Erythroblast (primary cell): ENCODE measurements at places on chromosomes 7 and 10.

- DNase-seq: peak; percentile 57
These were observed 53.6 kb downstream of the DAGLB start for GRCh38 chr7:6394114-6394513.

DNA sequence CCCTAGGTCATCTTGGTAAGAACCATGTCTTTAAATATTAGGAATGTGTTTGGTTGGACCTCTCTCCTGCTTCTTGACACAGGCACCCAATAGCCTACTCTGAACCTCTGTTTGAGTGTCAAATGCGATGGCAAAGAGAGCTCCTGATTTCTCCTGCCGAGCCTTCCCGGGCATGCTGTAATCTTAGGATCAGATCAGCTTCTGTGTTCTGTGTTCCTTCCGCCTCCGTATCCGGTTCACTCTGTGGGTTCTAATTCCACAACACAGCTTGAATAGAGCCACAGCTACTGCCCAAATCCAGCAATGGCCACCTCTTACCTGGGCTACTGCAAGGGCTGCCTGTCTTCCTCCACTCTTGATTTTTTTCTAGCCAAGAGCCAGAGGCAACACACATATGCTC is 165.2 kb upstream of the TNS3 start:
- no peak for DNase-seq

- no peak for DNase-seq
These were observed 13.4 kb downstream of the SKIDA1 start for GRCh38 chr10:21511946-21512572.

DNA sequence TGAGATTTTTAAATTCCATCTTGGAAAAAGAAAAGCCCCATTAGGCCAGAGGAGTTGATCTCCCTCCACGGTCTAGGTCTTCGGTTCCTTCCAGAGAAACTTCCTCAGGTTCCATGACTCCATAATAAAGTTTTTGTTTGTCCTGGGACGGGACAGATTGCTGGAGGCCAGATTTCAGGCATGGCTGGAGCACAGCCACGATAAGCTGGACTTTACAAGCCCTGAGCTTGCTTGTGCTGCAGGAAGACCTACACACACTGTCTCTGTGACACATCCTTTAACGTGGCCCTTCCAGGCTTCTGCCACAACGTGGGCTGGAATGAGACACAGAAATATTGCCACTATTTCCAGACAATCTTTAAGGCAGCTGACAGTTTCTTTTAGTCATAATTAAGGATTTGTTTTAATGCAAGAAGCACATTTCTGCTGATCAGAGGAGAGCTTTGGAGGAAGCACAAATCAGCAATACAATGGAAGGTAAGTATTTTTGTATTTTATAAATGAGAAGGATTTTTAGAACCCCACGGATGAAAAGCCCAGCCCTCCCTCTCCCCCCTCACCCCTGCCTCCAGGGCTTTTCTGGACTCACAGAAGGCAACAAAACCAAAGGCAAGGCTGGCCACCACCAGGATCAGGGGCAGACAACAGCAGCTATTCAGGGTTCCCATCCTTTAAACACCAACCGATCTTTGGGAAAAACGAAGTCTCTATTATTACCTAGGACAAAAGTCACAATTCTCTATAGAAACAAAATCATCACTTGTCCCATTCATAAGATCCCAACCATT is 6.5 kb downstream of the CTBP2 start:
- no peak for DNase-seq

DNA sequence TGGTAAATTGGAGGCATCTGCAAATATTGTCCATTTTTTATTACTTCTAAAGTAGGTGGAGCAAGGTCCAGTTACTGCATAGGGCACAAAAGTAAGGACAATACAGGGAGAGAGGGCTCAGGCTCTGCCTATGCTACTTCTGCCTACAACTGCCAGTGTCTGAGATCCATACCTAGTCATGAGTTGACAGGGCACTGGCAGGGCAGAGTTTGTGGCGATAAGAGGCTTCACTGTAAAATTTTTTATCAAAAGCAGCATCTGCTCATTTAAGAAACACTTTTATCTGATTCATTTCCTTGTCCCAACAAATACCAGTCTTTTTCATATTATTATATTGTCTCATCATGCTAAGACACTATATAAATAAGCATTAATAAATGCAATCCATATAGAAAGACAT is 178.0 kb downstream of the LRRN3 start:
- DNase-seq: peak; percentile 7

DNA sequence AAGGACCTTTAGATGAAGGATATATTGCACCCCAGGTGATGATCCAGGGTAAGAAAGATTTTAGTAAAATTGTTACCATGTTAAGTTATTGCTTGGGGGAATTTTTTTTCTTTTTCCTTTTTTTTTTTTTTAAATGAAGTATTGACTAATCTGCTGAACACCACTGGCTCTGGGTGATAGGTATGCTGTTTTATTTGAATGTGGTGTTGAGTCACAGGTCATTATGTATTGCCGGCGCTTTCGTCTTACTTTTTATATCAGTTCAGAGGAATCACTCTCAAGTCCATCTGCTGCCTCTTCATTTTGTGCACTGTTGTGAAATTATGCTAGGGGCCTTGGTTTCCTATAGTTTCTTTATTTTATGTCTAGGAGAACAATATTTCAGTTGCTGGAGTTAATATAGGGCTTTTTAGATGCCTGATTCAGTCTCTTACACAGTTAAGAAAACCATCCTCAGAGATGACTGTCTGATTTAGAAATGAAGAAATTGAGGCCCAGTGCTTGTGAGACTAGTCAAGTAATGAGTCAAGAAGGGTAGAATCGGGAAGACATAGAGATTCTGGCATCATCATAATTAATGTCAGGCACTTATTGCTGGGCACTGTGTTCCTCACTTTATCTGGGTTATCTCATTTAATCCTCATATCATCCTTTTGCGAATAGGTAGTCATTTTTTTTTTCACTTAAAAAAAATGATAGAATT is 38.7 kb downstream of the NRF1 start:
- no peak for DNase-seq

DNA sequence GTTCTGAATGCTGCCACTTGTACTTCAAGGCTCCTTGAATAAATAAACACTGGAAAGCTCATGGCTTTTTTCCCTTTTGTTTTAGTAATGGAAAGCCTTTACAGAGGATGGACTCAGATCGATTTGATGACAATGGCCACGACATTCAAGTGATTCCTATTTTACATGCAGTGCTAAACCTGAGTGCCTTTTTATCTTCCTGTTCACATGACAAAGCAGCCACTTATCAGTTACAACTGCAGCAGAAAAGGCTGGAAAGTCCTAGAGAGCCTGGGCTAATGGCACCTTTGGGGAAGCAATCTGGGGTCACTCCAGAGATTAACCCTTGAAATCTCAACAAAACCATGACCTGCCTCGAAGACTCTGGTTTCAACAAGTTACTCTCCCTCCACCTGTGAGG is 249.0 kb upstream of the AUTS2 start:
- DNase-seq: no peak

DNA sequence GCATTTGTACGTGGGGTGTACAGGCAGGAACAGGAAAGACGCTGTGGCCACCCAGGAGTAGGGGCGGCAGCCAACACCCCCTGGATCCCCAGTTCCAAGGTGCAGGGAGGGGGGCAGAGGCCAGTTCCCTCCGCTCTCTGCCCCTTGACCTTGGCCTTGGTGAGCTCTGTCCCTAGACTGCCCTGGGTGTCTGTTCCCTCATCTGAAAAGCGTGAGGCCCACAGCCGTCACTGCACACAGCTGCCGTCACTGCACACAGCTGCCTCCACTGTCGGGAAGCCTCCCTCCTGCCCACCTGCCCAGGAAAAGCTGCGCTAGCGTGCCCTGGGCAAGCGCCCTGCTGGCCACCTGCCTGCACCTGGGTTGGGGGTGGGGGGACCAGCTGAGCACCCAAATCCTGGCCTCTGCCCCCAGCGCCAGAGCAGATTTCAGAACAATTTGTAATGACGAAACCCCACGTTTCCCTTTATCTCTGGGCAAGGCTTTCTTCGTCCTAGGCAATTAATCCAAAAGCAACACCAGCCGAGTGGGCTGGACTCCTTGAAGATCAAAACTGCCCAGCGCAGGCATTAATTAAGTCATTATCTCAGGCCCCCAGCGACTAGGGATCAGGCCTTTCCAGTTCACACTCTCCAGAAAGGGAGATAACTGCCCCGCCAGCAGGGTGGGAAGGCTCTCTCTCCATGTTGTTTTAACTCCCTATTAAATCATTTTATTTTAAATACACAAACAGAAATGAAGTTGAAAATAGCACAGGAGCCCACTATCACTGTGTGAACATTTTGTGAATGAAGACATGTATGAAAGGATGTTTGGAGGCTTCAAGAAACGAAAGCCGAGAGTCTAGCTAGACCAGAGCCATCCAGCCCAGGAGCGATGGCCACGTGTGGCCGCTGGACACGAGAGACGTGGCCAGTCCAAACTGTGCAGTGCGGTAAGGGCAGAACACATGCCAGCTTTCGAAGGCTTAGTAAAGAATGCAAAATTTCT is 4.0 kb upstream of the PDGFA start:
- peak; percentile 49 for DNase-seq

DNA sequence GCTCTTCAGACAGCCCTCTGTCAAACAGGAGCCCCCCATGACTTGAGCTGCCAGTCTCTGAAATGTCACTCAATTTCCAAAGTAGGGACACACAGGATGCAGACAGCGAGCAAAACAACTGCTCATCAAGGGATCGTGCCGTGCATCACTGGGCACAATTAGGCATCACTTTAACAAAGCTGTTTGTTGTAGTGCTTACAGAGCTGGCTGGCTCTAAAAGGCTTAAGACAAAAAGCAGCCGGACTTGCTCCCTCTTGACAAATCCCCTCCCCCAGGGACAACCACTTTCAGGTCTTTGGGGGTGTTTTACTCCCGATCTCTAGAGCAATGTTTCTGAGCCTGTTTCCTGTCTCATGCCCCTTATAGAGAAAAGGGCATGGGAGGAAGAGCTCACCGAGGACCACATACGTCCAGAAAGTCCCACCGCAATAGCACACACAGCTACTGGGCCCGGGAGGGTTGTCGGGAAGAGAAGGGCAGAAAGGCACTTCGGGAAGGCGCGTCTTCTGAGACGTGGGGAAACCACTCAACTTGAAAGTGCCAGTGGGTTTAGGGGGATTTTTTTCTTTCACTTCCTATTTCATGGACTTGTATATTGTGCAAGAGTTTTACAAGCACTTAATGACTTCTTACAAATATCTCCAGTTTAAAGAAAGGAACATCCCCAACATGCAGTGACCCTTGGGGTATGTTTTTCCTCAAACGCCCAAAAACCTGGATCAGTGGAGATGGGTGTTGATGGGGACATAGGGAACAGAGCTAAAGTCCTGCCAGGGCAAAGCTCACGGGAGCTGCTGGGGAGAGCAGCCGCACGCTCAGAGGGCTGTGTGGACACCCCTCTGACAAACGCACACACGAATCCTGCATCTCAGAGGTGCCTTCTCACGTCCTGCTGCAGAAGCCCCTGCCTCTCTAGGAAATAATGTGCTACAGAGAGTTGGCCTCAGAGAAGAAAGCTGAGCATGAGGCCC is 27.1 kb downstream of the LRRC20 start:
- no peak for DNase-seq

DNA sequence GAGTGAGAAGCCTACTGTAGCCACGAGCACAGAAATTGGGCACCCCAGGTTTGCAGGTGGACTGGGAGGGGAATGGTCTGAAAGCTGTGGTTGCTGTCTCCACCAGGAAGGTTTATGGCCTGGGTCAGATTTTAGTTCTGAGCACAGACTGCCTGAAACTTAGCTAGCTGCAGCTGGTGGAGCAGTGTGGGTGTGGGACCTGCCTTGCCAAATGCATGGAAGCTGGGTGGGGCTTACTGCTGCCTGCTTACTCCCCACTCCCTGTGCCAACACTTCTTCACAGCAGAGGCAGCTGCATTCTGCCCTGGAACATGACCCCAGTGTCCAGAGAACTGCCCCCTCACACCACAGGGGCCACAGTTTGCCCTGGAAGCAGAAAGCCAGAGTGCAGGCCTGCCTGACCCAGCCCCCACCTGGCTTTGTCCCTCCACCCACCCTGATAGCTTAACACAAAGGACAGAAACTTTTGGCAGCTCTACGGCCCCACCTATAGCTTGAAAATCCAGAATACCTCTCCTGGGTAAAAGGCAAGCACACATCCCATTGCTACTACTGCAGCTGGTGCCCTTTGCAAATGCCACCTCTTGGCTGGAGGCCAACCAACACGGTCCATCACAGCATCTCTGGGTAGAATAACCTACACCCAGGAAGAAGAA is 281.6 kb downstream of the AGMO start:
- DNase-seq: no peak

- no peak for DNase-seq
These were observed 4.3 kb downstream of the ADCY1 start for GRCh38 chr7:45578467-45578866.

DNA sequence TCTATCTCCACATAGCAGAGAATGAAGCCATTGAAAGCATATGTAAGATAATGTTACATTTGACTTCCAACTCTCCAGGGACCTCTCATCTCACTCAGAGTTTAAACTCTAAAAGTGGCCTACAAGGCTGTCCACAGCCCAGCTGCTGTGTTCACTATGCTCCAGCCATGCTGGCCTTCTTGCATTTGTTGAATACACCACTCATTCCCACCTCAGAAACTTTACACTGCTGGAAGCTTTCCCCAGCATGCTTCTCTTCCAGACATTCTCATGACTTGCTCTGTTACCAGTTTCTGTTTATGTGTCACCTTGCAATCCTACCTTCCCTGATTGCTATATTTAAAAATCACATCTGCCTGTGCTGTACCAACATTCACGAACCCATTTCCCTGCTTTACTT is 167.2 kb downstream of the WNT2 start:
- DNase-seq: no peak

DNA sequence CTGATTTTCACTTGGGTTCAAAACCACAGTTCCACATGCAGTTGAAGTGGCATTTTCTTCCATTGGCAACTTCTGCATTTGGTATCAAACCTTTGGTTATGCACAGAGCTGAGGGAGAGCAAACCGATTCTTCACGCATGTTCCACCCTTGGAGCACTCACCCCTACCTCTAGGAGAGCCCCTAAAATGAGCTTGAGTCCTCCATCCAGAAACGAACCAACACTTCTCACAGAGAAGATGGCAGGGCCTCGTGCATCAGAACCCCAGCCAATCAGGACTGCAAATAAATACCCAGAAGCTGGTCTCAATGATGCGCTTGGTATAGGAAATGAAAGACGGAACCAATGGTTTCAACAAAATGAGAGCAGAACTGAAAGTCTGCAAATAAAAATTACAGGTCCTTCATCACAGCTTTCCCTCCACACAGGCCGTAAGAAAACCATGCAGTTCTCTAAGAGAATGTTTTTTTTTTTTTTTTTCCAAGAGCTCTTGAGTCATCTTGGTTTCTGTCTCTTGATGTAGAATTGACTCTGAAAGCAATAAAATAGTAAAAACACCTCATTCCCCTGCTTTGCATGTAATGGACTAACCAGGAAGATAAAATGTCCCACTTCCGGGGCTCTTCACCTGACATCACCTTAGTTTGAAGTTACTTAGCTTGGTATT is 23.9 kb downstream of the KLF6 start:
- no peak for DNase-seq

- DNase-seq: no peak
These were observed 2.9 kb downstream of the HYAL4 start for GRCh38 chr7:123847868-123848267.

- no peak for DNase-seq
These were observed 52.0 kb upstream of the FIGNL1 start for GRCh38 chr7:50502001-50502684.
